ENCODE measurements at places on chromosomes 11 and 22.

GRCh38 chr11:128734103-128734831, 40.4 kb downstream of the FLI1 start:
- DNase-seq: no peak
- no peaks in the 10 kb centered on the region for H3K4me1 ChIP-seq
- H3K36me3 ChIP-seq: no peaks in the 10 kb centered on the region

DNA sequence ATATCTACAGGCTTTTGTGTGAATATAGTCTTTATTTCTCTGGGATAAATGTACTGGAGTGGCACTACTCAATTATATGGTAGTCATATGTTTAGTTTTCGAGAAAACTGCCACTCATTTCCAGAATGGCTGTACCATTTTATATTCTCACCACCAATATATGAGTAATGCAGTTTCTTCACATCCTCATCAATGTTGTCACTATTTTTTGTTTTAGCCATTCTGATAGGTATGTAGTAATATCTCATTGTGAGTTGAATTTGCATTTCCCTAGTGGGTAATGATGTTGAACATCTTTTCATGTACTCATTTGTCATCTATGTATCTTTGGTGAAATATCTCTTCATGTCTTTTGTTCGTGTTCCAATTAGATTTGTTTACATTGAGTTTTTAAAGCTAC, 18.0 kb downstream of the ACRV1 start:
- no peak overlapping the region for H3K4me3 ChIP-seq
- no peaks in the 10 kb centered on the region for H3K4me1 ChIP-seq

- no peaks in the 10 kb centered on the region for H3K36me3 ChIP-seq
- no peak overlapping the region for H3K4me3 ChIP-seq
- H3K27me3 ChIP-seq: peaks cover 2% of the 10 kb centered on the region
- no peaks in the 10 kb centered on the region for H3K4me1 ChIP-seq
Observed at GRCh38 chr11:18912883-18913282, 26.3 kb downstream of the MRGPRX1 start.

- H3K36me3 ChIP-seq: peaks cover 13% of the 10 kb centered on the region
- H3K27ac ChIP-seq: no peak overlapping the region
- no peak for DNase-seq
- no peak overlapping the region for H3K4me3 ChIP-seq
- no peaks in the 10 kb centered on the region for H3K4me1 ChIP-seq
Observed at GRCh38 chr11:73113426-73113825, 28.7 kb downstream of the FCHSD2 start.

GRCh38 chr11:123838659-123839058, 32.5 kb upstream of the OR6M1 start:
- no peak overlapping the region for H3K27ac ChIP-seq
- no peak for DNase-seq
- no peaks in the 10 kb centered on the region for H3K4me1 ChIP-seq
- H3K36me3 ChIP-seq: no peaks in the 10 kb centered on the region
- H3K27me3 ChIP-seq: no peaks in the 10 kb centered on the region

DNA sequence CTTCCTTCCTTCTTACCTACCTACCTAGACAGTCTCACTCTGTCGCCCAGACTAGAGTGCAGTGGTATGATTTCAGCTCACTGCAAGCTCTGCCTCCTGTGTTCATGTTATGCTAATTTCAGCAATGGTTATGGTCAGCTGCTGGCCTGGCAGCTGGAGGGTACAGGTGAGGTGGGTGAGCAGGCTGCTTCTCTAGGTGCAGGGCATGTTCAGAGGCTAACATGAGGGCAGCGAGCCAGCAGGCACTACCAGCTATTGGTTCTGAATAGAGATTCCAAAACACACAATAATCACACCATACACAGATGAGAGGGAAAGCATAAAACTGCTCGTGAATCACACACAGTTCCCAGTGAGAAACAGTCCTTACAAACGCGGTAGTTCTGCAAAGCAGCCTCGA, 48.7 kb upstream of the RFPL3 start:
- no peak for DNase-seq
- no peak overlapping the region for H3K27ac ChIP-seq
- no peaks in the 10 kb centered on the region for H3K27me3 ChIP-seq
- no peak overlapping the region for H3K4me3 ChIP-seq
- no peaks in the 10 kb centered on the region for H3K36me3 ChIP-seq

GRCh38 chr22:43529934-43530333, 118.1 kb downstream of the MPPED1 start:
- no peaks in the 10 kb centered on the region for H3K27me3 ChIP-seq
- H3K36me3 ChIP-seq: no peaks in the 10 kb centered on the region
- DNase-seq: peak; percentile 57
- no peak overlapping the region for H3K27ac ChIP-seq
- H3K4me1 ChIP-seq: no peaks in the 10 kb centered on the region
- H3K4me3 ChIP-seq: no peak overlapping the region

GRCh38 chr11:128240546-128240945, 346.8 kb downstream of the ETS1 start:
- no peak overlapping the region for H3K4me3 ChIP-seq
- H3K27me3 ChIP-seq: peaks cover 3% of the 10 kb centered on the region
- no peak for DNase-seq
- H3K27ac ChIP-seq: no peak overlapping the region
- H3K36me3 ChIP-seq: no peaks in the 10 kb centered on the region
- H3K4me1 ChIP-seq: no peaks in the 10 kb centered on the region

GRCh38 chr11:8290081-8290810, 26.6 kb upstream of the LMO1 start:
- H3K27ac ChIP-seq: no peak overlapping the region
- H3K36me3 ChIP-seq: no peaks in the 10 kb centered on the region
- peaks cover 5% of the 10 kb centered on the region for H3K27me3 ChIP-seq
- H3K4me1 ChIP-seq: no peaks in the 10 kb centered on the region

DNA sequence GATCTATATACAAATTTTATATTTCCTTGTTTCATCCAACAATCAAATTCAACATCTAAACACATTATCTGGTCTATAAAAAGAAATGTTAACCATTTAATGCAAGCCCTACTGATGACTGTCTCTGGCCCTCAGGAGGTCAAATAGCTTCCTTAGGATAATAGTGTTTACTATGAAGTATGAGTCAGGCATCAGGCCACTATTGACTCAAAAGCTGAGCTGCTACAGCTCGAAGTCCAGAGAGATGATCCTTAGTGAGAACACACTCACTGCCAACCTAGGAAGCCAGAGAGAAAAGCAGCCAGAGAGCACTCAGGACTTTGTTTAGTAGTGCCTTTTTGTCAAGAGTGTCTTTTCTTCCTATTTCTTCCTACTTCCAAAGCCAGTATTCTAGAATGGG, 171.8 kb downstream of the SOX6 start:
- H3K27ac ChIP-seq: peak overlapping the region; percentile 59
- peaks cover 2% of the 10 kb centered on the region for H3K36me3 ChIP-seq
- peaks cover 9% of the 10 kb centered on the region for H3K4me1 ChIP-seq
- no peak overlapping the region for H3K4me3 ChIP-seq
- H3K27me3 ChIP-seq: no peaks in the 10 kb centered on the region

GRCh38 chr11:63598556-63598955, 15.7 kb downstream of the PLAAT3 start:
- no peaks in the 10 kb centered on the region for H3K36me3 ChIP-seq
- no peak for DNase-seq
- no peak overlapping the region for H3K4me3 ChIP-seq
- no peak overlapping the region for H3K27ac ChIP-seq
- H3K27me3 ChIP-seq: no peaks in the 10 kb centered on the region
- peaks cover 4% of the 10 kb centered on the region for H3K4me1 ChIP-seq

DNA sequence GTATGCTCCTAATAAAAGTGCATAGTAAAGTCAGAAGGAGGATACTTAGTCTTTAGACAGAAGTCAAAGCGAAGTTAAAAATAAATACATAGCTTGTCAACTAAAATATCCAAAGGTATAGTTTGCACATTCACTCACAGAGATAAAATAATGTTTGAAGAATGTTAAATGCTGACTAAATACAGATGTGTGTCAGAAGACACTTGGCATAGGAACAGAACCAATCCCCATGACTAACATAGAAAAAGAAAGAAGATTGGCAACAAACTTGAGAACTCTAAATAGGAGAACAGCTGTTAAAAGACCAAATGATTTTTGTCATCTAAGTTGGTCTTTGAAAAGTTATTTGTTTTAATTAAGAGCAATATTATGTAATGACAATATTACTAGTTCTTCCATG, 1172.1 kb upstream of the RAG2 start:
- no peak for DNase-seq
- no peak overlapping the region for H3K27ac ChIP-seq
- H3K4me3 ChIP-seq: no peak overlapping the region
- no peaks in the 10 kb centered on the region for H3K4me1 ChIP-seq
- H3K27me3 ChIP-seq: no peaks in the 10 kb centered on the region

GRCh38 chr11:64667154-64667745, 55.7 kb downstream of the NRXN2 start:
- H3K36me3 ChIP-seq: no peaks in the 10 kb centered on the region
- peaks cover 12% of the 10 kb centered on the region for H3K27me3 ChIP-seq
- H3K4me1 ChIP-seq: peaks cover 6% of the 10 kb centered on the region
- DNase-seq: no peak

DNA sequence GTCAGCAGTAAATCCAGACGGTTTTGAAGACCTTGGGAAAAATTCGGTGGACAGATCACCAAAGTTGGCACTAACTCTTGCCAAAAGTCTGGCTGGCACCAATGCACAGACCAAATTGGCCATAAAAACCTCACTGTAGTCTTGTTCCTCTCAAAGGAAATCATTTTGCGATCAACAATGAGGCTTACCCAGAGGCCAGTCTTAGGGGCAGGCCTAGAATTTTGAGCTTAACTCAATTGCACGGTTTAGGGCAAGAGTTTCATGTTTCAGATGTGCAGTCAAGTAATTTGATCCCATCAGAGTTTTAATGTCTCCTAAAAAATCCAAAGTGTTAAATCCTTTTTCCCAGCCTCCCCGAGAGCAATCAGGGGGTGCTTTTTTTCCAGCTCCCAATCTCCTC, 19.0 kb downstream of the MPPED2 start:
- H3K36me3 ChIP-seq: no peaks in the 10 kb centered on the region
- H3K4me1 ChIP-seq: no peaks in the 10 kb centered on the region
- no peak overlapping the region for H3K27ac ChIP-seq
- peaks cover 6% of the 10 kb centered on the region for H3K27me3 ChIP-seq
- H3K4me3 ChIP-seq: no peak overlapping the region

GRCh38 chr22:11627436-11627797, 3900.6 kb upstream of the OR11H1 start:
- H3K4me3 ChIP-seq: no peak overlapping the region
- no peak for DNase-seq
- H3K36me3 ChIP-seq: no peaks in the 10 kb centered on the region
- no peaks in the 10 kb centered on the region for H3K4me1 ChIP-seq
- H3K27me3 ChIP-seq: no peaks in the 10 kb centered on the region
- no peak overlapping the region for H3K27ac ChIP-seq

DNA sequence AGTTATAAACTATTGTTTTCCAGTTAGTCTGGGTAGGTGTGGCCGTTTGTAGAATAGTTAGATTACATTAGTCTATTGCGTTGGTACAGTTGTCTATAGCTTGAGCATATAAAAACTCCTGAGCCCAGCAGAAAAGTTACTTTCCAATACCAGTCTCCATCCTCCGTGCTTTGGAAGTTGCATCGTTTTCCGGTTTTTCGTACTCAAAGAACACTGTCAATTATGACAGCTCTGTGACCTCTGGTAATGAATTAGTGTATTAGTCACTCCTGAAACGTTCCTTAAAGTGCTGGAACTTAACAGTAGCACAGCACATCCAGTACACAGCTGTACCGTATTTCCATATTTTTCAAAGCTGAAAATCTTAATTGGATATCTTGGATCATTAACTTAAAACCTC, 808 bp upstream of the MSANTD2 start:
- peak overlapping the region; percentile 97 for H3K27ac ChIP-seq
- peak overlapping the region; percentile 84 for H3K4me3 ChIP-seq
- DNase-seq: no peak

GRCh38 chr11:85652786-85653447, 5.2 kb downstream of the TMEM126A start:
- no peak overlapping the region for H3K4me3 ChIP-seq
- H3K27ac ChIP-seq: no peak overlapping the region
- H3K4me1 ChIP-seq: peaks cover 6% of the 10 kb centered on the region
- peaks cover 24% of the 10 kb centered on the region for H3K36me3 ChIP-seq

GRCh38 chr22:30902496-30903357, 65.8 kb downstream of the MORC2 start:
- peaks cover 27% of the 10 kb centered on the region for H3K36me3 ChIP-seq
- no peaks in the 10 kb centered on the region for H3K4me1 ChIP-seq
- no peaks in the 10 kb centered on the region for H3K27me3 ChIP-seq
- H3K27ac ChIP-seq: no peak overlapping the region
- no peak overlapping the region for H3K4me3 ChIP-seq
- DNase-seq: peak; percentile 1

DNA sequence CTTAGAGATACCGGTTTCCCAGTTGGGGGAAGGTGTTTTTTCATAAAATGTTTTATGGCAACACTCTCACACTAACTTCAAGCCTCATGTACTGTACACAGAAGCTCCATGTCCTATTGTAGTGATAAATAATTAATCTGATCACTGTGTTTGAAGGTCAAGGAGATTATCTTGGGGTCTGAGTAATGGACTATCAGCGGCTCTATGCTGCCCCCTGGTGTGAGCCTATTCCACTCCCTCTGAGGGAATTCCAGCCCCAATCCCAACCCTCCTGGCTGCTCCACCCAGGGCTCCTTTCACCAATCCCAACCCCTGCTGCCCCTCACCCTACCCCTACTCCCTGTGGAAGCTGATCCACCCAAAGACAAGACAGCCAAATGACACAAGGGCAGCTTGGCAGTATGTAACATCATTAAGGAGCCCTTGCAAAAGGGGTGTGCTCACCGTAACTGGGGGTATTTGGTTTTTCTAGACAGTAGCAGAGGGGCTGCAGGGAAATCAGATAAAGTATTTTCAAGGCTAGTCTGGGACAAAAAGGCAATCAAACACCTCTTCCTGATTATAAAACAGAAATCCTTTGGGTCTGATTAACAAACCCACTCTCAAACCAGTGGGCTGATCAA, 22.3 kb downstream of the HPS4 start:
- H3K27ac ChIP-seq: peak overlapping the region; percentile 17
- DNase-seq: no peak
- H3K4me1 ChIP-seq: peaks cover 30% of the 10 kb centered on the region
- H3K36me3 ChIP-seq: peaks cover 77% of the 10 kb centered on the region
- no peaks in the 10 kb centered on the region for H3K27me3 ChIP-seq

Measured in large intestine (tissue), 12 donors.